ENCODE measurements at places on chromosomes 7 and 10. TPM values are rescaled to one million over a fixed set of nuclear protein-coding genes. Genes with fewer than 3 reads are reported as not detected.

FAM25C gene
- not detected for total RNA-seq

C10orf53 gene
- total RNA-seq: not detected

ICA1 gene
- total RNA-seq: 0.12 TPM

MET gene
- total RNA-seq: 33.5 TPM

NACAD gene
- total RNA-seq: 3.5 TPM

NEUROG3 gene
- total RNA-seq: not detected

SLC16A12 gene
- not detected for total RNA-seq

TDRD1 gene
- total RNA-seq: 4.7 TPM

JMJD1C gene
- 127 TPM for total RNA-seq

SLC39A12 gene
- total RNA-seq: not detected

ZNF273 gene
- 2.7 TPM for total RNA-seq

FAM25G gene
- not detected for total RNA-seq

C10orf143 gene
- 1.3 TPM for total RNA-seq

DNAJC12 gene
- total RNA-seq: 1.1 TPM

ACTL6B gene
- not detected for total RNA-seq

IDE gene
- 35.7 TPM for total RNA-seq

Data from hair follicle dermal papilla cell (primary cell).